Lung (tissue), 17 donors: ENCODE measurements at places on chromosomes 3 and 15.

DNA sequence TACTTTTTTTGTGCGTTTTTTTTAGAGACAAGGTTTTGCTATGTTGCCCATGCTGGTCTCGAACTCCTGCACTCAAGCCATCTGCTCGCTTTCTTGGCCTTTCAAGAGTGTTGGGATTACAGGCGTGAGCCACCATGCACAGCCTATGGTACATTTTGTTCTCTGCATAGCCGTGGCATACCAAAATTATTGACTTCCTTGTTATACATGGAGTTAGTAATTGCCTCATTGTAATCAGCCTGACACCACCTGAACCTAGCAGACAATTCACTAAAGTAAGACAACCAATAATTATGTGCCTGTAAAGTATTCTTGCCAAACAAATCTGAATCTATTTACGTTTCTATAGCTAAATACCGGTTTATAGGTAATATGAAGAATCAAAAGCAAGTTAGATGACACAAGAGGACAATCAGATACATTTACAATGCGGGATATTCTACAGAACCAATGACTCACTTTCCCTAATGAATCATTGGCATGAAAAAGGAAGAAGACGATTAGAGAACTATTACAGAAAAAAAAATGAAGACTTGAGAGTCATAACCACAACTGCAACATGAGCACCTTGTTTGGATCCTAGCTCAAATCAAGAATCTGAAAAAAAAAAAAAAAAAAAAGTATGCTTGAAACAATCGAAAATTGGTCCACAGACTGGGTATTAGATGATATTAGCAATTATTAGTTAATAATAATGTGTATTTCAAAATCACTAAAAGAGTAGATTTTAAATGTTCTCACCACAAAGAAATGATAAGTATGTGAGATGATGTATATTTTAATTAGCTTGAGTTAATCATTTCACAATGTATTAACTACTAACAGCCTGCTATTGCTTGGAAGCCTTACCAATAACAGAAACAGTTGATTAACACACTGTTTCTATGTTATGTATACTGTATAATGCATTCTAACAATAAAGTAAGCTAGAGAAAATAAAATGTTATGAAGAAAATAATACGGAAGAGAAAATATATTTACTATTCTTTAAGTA is 7.1 kb downstream of the GUCA1C start:
- DNase-seq, result no peak

- DNase-seq, result peak; percentile 91
Measured at GRCh38 chr15:69593981-69594966, 141.7 kb downstream of the RPLP1 start.

DNA sequence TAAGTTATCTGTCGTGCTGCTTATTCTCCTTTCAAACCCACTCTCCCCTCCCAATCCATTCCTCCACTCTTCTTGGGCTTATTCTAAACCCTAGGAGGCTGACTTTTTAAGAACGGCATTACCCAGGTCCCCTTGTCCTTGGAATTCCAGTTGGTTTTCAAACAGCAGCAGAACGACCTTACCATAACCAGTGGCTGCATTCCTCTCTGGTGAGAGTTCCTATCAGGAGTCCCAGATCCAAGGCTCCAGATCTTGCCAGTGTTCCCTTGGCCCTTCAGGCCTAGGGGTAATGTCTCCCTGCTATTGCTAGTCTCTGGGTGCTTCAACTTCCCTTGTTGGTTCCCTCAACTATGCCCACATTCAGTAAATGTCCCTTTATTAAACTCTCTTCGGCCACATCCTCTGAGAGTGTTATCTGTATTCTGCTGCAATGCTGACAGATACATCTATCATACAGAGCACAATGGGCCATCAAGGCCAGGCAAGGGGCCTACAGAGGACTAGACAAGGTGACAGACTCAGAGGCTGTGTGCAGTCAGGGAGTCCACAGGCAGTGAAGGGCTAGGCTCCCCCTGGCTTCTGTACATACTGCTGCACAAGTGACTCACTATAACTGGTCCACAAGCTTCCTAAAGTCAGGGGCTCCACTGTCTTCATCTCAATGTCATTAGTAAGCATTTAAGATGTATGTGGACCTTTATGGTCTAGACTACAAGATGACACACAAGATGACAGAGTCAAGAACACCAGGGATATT is 10.1 kb downstream of the LYSMD2 start:
- no peak for DNase-seq

DNA sequence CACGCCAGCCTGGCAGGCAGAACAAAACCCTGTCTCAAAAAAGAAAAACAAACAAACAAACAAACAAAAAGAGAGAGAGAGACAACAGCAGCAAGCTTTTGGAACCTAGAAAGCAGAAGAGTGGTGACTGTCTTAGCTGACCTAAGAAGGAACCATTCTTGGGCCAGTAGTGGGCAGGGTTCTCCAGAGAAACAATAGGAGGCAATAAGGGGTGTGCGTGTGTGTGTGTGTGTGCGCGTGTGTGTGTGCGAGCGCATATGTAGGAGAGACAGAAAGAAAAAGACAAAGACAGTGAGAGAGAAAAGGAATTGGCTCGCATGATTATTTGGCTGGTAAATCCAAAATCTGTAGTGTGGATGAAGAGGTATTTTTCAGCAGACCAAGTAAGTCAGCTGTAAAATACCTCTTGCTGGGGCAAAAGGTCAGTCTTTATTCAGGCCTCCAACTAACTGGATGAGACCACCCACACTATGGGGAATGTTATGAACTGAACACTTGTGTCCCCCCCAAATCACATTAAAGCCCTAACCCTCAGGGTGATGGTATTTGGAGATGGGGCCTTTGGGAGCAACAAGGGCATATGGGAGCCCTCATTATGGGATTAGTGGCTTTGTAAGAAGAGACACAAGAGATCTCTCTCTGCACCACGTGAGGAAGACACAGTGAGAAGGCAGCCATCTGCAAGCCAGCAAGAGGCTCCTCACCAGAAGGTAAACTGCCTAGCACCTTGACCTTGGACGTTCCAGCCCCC is 15.1 kb upstream of the BLM start:
- no peak for DNase-seq

- no peak for DNase-seq
Measured at GRCh38 chr3:170002879-170003278, 34.9 kb upstream of the GPR160 start.

DNA sequence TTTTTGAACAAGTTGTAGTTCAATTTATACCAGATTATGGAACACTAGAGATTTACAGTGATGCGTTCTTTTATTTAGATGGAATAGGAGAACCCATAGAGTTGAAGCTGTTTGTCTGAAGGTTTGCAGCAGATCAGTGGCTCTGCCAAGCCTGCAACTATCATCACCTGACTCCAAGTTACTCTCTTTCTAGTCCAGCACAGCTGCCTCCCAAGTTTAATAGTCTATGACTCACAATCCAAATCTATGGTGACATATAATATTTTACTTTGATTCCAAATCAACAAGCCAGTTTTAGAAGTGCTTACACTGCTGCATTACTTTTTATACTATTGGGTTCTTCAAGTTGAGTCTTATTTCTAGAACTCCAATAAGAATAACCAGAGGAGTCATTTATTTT is 400.4 kb downstream of the LPP start:
- DNase-seq, result no peak

DNA sequence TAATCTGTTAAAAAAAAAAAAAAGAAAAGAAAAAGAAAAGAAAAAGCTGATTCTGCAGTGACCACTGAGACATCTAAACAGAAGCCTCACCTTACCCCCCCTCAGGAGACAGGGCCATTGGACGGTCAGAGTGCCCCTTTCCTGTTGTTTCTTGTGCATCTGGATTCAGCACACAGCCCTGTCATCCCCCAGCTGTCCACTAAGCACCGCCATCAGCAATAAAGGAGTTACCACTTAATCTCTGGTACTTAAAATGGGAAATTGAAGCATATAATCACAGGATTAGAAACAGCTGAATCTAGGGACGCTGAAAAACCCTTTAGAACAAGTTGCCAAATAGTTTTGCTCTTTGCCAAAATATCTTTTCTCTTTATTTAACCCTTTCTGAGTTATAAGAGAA is 62.5 kb downstream of the TRIM69 start:
- peak; percentile 76 for DNase-seq
